ENCODE measurements at places on chromosomes 4 and X.

DNA sequence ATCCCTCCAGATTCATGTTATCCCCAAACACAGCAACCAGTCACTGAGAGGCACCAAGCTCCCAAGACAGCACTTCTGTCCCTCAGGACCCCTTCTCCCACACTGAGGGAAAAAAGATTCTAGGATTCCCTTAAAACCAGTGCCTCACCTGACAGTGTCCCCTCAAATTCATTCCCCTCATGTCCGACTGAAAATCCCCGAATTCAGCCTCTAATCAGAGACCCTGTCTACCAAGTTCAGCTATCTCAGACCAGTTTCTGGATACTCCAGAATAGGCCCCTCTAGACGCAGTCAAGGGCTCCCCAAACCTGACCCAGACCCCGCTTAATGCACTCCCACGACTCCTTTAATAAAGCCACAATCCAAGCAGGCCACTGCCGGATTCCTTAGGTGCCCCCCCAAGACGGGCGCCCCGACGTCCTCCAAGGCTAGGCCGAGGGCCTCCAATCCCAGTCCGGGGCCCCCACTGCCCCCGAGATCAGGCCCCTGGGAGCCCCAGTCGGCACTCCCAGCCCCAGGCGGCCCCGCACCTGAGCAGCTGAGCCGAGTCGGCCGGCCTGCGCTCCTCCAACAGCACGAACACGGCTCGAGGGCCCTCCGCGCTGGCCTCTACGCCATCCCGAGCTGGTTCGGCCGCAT lies 457 bp downstream of the TFE3 start:
- DNase-seq, result no peak

- no peak for DNase-seq
Observed at GRCh38 chrX:149522916-149523315, 17.8 kb upstream of the IDS start.

DNA sequence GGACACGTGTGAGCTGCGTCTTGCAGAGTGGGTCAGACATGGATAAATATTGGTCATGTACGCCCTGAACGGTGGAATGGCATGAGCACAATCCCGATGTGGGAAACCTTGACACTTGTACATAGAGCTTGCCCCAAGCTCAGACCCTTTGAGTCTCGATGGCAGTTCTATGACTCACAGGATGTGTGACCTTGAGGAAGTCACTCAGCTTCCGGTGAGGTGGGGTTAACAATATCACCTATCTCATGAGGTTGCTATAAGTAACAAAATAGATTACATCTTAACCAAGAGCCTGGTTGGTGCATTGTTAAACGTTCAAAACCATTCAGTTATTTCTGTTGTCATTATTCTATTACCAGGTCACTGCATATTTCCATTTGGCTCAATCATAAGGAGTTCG lies 109.1 kb upstream of the TBL1X start:
- DNase-seq, result no peak

- no peak for DNase-seq
Observed at GRCh38 chr4:35697210-35697736, 547.0 kb downstream of the ARAP2 start.

DNA sequence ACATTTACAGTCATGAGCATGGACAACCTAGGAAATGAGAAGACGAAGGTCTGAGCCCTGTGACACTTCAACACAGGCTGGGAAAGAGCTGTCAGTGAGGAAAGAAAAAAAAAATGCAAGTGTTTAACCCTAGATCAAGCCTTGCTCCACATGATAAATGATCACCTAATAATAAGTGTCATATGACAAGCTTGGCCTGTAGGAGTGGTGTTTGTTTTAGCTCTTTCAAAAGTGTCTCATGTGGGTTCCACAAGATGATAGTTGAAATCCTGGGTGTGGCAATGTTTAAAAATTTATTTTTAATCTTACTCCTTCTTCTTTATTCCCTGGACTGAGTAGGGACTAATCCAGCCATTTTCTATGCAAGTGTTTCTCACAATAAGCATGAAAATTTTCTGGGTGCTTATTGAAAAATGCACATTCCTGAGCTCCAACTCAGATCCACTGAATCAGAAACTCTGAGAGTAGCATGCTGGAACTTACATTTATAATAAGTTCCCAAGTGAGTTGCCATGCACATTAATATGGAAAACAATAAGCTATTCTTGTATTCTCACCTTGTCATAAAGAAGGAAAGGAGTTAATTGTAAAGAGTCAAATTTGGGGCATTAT lies 138.3 kb downstream of the AREG start:
- DNase-seq, result no peak
